ENCODE measurements at places on chromosomes 3 and 15.
A peak's percentile ranks its signal among the peaks of the same experiment; 100 is the strongest.

DNA sequence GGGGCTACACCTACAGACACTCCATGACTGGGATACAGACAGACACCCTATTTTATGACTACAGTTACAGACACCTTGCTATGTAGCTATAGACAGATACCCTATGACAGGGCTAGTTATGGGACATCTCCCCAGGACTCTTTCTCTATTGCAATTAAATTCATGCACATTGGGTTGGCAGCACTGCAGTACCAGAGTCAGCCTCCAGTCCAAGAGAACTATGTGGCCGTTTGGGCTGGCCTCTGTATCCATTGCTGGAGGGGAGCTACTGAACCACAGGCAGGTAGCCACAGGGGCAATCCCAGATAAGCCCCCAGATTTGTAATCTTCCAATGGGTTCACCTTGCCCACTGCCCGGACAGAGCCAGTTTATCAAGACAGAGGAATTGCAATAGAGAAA lies 108.4 kb upstream of the SPATA16 start:
- no peak for DNase-seq

DNA sequence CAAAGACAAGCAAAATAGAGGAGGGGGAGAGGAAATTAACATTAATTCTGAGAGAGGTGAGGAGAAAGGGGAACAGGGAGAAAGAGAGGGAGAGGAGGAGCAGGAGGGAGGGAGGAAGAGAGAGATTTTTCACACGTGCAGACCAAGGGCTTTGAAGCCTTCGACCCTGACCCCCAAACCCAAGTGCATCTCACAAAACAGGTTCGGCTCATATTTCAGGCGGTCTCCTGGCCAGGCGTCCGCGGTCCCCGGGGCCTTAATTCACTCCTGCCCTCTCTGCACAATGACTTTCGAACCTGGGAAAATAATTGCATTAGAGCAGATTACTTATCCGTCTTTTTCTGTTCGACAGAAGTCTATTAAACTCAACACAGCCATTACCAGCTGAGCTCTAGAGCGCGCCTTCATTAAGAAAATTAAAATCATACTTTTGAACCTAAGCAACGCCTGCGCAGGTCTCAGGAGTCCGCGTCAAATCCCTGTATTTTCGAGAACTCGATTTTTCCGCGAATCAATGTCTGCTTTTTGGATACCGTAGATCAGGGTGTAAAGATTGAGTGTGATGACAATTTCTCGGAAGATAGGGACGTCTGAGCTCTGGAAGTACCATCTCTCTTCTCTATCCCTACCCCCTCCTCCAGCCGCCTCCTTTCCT lies 220.7 kb downstream of the MEIS2 start:
- DNase-seq = no peak

- DNase-seq = no peak
Observed at GRCh38 chr15:70257047-70257446, 159.3 kb upstream of the TLE3 start.

DNA sequence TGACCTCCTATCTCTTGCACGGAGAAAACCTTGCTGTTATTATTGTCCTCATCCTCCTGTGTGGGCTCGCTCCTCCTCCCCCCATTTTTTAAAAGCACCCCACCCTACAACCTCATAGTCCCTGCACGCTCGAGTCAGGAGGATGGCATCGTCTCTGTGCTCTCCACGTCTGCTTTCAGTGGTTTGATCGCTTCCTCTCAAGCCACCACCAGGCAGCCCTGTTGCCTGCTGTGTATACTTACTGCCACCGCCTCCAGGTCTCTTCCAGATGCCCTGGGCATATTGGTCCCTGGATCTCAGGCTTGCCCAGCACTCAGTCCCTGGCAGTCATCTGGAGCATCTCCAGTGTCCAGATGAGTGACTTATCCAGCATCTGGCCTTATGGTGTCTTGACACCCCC lies 42.1 kb upstream of the GCNT3 start:
- DNase-seq = no peak

GRCh38 chr3:183342824-183343223 lies 85.6 kb downstream of the MCF2L2 start:
- DNase-seq = no peak

DNA sequence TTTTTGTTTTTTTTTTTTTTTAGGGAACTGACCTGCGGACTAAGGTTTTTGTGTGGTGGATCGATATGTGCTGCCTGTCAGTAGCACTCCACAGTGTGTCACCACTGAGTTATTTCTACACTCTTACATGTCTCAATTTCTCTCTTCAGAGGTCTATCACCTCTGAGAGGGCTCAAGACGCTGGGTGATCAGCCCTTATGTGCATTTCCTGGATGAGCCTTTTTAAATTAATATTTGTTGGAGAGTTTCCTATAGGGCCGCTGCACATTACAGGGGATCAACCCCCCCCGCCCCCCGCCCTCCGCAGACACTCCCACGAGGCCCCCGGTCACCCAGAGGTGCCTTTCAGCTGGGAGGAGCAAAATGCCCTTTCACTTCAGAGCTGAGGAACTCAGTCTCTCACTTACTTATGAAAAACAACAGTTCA lies 34.5 kb upstream of the AP4E1 start:
- DNase-seq = no peak

GRCh38 chr3:180678231-180678630 lies 1.1 kb downstream of the CCDC39 start:
- DNase-seq = no peak

DNA sequence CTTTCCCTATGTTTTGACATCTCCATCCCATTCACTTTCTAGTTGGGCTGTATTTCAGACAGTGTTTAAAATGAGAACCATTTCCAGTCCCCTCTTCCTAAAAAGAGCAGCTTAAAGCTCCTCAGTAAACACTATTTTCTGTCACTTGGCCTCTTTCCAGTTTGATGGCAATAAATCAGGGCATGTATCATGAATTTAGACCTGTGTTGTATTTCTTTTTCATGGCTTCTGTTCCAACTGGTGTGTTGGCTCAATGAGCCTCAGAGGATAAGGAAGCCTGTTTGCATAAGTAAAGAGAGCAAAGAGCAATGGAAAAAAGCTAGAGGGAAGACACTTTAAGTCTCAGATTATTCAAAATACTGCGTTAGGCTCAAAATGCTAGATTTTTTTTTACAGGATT lies 7.2 kb downstream of the CCDC80 start:
- DNase-seq = no peak

DNA sequence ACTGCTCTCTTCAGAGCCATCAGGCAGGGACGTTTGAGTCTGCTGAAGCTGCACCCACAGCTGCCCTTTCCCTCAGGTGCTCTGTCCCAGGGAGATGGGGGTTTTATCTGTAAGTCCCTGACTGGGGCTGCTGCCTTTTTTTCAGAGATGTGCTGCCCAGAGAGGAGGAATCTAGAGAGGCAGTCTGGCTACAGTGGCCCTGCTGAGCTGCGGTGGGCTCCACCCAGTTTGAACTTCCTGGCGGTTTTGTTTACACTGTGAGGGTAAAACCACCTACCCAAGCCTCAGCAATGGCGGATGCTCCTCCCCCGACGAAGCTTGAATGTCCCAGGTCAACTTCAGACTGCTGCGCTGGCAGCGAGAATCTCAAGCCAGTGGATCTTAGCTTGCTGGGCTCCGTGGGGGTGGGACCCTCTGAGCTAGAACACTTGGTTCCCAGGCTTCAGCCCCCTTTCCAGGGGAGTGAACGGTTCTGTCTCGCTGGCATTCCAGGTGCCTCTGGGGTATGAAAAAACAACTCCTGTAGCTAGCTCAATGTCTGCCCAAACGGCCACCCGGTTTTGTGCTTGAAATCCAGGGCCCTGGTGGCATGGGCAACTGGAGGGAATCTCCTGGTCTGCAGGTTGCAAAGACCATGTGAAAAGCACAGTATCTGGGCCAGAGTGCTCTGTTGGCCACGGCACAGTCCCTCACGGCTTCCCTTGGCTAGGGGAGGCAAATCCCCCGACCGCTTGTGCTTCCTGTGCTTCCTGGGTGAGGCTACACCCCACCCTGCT lies 21.1 kb upstream of the ST6GAL1 start:
- peak; percentile 87 for DNase-seq

GRCh38 chr15:40306908-40307307 lies 827 bp downstream of the PLCB2 start:
- DNase-seq = peak; percentile 37

- no peak for DNase-seq
Observed at GRCh38 chr3:93969443-93969842, 4.3 kb downstream of the PROS1 start.

- DNase-seq = no peak
Observed at GRCh38 chr15:52361494-52361893, 65.9 kb upstream of the MYO5C start.

DNA sequence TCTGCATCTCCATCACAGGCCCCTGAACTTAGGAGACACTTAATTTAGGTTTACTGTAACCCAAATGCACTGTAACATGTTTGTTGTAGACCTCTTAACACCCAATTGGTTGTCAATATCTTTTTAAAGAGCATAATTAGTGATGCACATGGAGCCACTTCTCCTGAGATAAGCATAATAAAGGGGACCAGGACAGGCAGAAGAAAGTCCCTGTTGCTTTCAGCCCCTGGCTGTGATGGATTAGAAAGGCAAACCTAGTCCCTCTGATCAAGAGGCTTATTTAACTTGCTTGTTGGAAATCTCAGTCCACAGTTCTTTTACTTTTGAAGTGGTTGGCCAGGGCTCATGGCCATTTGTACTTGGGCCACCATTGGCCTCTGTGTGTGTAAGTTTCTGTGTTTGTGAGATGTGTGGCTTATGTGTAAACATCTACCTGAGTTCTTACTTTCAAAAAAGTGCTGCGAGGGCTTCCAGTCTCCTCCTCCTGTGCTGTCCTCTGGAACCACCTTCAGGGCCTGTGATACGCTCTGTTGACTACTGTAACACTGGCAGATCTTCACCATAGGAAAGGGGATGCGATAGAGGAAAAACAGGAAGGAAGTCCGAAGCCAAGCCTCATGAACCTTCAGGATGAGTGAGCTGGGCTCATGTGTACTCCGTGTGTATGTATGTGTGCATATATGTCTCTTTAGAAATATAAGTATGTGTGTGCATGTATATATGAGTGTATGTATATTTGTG lies 136.2 kb downstream of the EPHB1 start:
- DNase-seq = no peak

- no peak for DNase-seq
Observed at GRCh38 chr3:23940775-23941174, 4.3 kb upstream of the NR1D2 start.

DNA sequence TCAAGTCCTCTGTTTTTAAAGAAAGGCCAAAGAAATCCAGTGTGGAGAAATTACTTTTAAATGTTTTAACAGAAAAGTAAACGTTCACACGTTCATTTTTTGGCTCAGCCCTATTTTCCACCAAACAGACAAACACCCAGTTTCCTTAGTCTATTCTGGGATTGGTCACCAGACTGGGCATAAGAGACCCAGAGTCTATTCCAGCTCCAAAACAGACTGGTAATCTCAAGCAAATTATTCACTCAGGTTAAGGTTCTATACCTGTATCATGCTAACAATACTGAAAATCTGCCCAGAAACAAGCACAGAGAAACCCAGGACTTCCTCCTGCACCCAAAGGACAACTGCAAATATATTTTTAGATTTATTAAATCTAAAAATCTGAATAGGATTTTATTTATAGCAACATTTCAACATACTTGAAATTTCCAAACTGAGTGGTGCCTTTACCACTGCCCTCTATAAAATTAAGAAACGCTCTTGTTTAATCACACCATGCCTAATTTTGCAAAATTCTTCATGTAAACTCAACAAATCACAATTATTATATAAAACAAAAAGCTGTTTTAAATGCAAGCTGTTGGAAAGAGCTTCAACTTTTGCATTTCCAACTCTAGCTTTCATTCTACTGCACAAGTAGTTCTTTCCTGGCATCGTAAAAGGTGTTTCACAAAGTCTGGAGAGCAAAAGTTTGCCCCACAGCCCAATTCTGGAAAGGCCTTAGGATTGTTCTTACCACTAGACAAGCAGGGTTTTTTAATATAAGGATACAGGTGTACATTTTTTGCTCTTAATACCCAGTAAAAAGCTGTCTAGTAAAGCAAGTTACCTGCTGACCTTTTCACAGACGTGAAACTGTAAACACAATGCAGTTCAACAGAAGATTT lies 18.7 kb downstream of the ZNF148 start:
- DNase-seq = no peak

DNA sequence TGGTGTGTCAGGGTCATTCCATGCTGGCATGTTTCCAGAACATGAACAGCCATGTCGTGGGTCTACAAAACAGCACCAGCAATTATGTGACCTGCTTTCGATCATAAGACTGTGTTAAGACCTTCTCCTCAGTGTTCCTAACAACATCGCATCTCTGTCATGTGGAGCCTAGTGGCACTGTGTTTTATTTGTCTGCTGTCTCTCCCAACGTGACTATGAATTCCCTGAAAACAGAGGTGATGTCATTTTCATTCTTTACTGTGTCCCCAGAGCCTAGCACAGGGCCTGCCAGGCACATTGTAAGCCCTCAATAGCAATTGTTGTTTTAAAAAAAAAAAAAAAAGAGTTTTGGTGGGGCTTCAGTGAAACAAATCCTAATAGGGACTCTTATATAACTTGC lies 94.2 kb upstream of the IL12A start:
- no peak for DNase-seq

DNA sequence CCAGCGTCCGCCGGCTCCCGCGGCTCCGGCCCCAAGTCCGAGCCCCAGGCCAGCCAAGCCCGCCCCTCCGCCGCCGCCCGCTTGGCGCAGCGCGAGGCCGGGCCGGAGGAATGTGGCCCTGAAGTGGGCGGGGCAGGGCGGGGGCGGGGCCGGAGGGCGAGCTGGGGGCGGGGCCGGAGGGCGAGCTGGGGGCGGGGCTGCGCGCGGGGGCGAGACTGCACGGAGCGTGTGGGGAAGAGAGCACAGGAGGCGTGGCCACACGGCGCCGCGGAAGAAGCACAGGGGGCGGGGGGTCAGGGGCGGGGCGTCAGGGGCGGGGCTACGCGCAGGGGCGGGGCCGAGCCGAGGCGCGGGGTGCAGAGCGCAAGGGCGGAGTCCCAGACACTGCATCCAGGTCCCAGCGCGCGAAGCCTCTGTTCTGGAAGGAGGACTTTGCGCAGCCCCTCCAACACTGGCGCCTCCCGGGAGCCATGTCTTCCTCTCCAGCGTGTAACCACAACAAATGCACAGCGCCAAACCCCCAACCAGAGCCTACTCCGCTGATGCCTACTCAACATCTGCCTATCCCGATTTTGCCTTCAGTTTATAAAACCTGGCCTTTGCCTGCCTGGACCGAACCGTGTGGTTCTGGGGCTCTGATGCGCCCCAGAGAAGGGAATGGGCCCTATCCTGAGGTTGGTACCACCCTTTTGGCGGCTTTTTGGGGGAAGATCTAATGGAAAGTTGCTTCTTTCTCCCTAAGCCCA lies 105.5 kb downstream of the IQSEC1 start:
- peak; percentile 95 for DNase-seq

DNA sequence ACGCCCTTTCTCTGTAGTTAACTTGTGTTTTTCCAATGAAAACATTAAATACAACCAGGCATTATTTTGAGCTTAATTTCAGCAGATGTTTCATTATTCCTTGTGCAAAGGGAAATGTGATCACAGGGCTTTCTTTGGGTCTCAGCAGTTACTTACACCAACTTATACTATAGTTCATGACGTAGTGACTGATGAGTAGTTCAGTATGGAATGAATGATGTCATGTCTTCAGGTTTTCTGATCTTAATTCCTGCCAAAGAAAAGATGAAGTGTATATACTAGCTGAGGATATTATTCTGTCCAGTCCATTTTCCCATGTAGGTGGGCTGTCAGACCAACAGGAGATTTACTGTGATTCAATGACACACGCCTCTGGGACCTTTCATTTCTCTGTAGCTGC lies 61.3 kb downstream of the MYRIP start:
- no peak for DNase-seq

GRCh38 chr3:182784542-182784941 lies 8.8 kb upstream of the ATP11B start:
- no peak for DNase-seq

- no peak for DNase-seq
Observed at GRCh38 chr3:127012091-127012490, 29.2 kb downstream of the PLXNA1 start.
